ENCODE measurements at places on chromosomes 12 and 14. TPM values are rescaled to one million over a fixed set of nuclear protein-coding genes. Genes with fewer than 3 reads are reported as not detected.

DNA sequence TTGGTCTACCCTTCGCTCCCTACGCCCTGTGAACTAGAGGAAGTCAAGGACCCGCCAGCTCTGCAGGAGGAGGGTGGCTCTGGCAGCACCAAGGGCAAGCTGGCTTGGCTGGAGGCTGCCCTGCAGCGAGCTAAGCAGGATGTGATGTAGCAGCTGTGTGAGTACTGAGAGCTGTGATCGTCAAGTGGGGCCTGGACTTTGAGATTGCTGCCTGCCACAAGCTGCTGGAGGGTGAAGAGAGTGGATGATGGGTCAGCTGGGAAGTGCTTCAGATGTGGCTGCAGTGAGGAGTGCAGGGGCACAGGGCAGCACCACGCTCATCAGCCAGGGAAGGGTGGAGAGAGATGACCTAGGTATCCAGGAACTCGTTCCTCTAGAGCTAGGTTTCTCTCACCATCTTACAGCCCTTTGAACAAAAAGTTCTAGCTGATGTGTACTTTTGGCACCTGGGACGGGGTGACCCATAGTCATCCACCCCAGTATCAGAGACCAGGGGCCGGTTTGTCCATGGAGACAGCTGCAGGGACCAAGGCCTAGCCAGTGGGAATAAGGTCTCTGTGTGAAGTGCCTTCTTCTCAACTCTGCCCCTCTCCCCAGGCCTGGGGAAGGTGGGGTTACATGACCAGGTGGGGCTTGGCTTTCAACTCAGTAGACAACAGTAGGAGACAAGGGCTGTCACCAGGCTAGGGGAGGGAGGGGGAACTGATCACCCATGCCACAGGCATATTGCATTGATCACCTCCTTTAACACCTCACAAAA lies 3.2 kb downstream of the KRT86 start:
- no peak for DNase-seq

DNA sequence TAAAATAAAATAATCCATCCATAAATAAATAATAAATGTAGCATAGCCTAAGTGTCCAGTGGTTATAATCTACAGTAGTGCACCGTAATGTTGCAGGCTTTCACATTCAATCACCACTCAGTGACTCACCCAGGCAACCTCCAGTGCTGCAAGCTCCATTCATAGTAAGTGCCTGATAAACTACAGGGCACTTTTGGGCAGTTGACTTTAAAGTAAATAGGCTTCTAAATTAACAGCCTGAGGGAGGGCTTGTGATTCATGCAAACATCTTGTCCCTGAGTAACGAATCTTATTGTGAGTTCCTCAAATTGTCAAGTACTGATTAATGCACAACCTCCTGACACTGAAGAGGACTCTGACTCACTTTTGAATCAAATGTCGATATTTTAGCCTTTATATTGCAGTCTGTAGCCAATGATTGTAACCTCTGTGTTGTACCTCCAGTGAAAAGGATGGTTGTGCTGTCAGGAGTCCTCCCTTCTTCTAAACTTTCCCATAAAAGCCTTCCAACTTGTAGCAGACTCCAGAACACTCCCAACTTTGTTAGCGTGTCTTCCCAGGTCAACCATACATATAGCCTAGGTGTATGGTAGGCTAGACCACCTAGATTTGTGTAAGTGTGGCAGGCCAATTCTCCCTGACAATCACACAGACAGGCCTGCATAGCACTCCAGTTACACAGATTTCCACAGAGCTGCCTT lies 55.0 kb upstream of the BICD1 start:
- DNase-seq: no peak

- DNase-seq: no peak
These were observed 21.3 kb downstream of the SLC6A15 start for GRCh38 chr12:84891106-84891838.

DNA sequence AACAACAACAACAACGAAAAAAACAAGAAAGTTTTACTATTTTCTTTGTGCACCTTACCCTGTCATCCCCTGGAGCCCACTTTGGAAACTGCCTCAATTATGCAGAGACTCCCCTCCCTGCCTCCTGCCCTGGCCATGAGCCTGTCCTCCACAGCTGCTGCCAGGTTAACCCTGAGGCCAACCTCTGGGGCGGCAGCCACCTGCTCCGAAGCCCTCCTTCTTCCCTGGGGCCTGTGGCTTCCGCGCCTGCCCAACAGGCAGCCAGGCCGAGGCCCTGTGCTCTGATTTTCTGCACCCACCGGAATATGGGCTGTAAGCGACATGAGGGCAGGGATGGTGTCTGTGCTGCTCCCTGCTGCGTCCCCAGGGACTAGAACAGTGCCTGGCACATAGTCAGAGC lies 183.0 kb downstream of the CALM1 start:
- no peak for DNase-seq

Gene TPPP2
- not detected for total RNA-seq

DNA sequence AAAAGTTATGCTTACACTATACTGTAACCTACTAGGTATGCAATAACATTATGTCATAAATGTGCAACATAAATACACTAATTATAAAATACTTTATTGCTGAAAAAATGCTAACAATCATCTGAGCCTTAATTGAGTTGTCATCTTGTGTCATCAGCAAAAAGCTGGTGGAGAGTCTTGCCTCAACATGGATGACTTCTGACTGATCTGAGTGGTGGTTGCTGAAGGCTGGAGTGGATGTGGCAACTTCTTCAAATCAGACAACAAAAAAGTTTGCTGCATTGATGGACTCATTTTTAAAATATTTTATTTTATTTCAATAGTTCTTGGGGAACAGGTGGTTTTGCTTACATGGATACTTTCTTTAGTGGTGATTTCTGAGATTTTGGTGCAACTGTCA lies 93.9 kb upstream of the AMN1 start:
- DNase-seq: no peak

Gene MORN3
- not detected for total RNA-seq

Gene NINJ2
- total RNA-seq: 11.2 TPM

Gene GZMH
- total RNA-seq: 1.9 TPM

GRCh38 chr12:49952391-49953055 lies 2.0 kb downstream of the AQP2 start:
- no peak for DNase-seq

DNA sequence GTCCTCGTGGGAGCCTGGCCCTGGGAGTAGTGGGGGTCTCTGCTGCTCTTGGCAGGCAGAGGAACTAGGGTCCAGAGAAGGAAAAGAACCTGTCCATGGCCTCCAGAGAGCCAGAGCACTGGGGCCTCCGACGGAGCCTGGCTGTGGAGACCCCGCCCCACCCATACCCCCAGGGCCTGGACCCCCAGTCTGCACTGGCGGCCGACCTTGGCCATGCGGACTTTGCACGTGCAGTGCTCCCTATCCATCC lies 1.1 kb downstream of the BEGAIN start:
- DNase-seq: no peak

DNA sequence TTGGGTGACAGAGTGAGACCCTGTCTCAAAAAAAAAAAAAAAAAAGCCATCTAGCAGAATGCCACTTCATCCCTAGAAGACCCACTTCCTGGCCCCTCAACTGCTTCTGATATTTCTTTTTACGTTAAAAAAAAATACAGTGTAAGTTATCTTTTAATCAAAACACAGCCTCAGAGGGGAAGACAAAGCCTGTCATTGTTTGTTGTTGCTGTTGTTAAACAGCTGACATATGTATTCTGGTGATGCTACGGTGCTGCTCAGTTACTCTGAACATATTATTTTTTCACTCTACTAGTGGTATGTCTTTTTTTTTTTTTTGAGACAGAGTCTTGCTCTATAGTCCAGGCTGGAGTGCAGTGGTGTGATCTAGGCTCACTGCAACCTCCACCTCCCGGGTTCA lies 75.4 kb downstream of the PAPLN start:
- no peak for DNase-seq

DNA sequence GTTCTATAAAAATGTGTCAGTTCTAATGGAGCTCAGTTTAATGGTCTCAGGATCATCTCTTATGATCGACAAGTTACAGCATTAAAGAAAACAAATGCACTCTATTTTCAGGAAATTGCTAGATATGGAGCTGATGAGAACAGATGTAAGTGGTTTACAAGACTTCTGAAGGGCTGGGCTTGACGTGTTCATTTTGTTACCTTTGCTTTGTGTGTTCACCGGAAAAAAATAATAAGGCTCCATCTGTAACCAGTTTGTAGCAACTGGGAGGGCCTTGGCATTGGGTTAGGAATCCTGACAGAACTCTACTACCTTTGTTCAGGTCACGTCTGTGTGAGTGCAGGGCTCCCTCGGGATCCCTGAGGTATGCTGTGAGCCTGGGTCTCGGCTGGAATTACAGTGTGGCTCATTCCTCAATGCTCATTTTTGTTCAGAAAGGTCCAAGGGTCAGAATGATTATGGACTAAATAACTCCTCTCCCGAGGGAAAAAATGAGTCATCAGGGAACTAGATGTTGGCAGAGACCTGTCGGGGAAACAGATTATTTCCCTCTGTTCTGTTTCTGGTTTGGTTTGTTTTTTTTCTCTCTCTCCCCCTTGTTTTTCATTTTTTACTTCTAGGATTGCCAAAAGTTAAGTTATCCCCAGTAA lies 158.0 kb downstream of the SLC5A8 start:
- DNase-seq: no peak

Gene NTN4
- total RNA-seq: 60.9 TPM

GRCh38 chr12:117580015-117580717 lies 218.7 kb upstream of the NOS1 start:
- no peak for DNase-seq

GRCh38 chr14:21078287-21078686 lies 8.2 kb downstream of the ARHGEF40 start:
- DNase-seq: no peak

Gene AKAP6
- 79.3 TPM for total RNA-seq

Gene PRR4
- 2.6 TPM for total RNA-seq

DNA sequence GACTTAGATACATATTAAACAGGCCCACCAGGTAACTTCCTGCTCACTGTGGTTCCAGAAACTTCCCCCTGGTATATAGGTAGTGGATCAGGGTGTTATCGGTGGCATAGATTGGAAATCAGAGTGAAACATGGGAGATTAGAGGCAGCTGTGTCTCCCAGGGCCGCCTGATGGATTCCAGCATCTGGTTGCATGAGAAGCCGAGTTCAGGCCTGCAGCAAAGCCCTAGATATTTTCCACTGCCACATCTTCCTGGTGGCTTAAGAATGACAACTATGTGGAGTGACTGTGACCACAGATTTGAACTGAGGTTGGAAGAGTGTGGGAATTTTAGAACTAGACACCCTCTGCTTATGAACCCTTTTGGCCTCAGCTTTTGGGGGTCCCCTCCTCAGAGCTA lies 184.8 kb upstream of the NTF3 start:
- DNase-seq: no peak

GRCh38 chr12:57888409-57889157 lies 42.1 kb upstream of the CTDSP2 start:
- peak; percentile 67 for DNase-seq

GRCh38 chr14:105315211-105315721 lies 718 bp downstream of the PACS2 start:
- DNase-seq: no peak
